ENCODE measurements at places on chromosomes 6 and 20.
A peak's percentile ranks its signal among the peaks of the same experiment; 100 is the strongest.

DNA sequence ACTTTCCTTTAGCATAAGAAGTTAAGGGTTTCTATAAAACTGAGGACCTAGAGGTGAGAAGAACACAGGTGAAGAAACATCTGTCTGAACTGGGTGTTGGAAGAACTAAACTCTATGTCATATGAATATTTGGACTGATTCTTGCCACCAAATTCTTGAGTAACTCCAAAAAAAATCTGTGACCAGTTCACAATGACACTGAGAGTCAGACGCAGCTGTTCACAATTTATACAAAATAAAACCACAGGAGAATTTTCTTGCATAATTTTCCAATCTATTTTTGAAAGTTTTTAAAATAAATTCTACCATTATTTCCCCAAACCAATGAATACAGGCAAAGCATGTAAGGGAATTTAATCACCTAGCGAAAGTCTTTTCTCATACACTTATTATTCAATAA lies 148.1 kb upstream of the TCF21 start:
- no peak for DNase-seq

DNA sequence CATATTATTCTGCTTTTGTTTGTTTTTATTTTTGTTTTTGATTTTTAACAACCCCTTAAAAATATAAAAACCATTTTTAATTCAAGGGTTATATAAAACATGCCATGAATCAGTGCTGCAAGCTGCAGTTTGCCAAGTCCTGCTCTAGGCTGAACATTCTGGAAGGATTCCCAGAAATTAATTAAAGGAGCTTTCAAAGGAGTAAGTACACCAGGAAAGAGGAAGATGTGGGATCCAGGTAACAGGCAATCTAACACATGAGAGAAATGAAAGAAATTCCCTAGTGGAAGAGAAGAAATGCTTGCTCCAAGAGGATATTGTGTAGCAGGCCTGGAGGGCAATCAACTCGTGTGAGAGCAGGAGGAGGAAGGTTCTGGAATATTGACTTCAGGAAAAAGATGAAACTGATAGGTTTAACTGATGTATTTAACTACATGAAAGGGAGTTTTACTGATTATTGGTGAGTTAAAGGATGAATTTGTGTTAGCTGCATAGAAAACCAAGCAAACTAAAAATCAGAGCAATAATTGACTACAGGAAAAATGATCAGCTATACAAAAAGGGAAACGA lies 146.0 kb upstream of the PHACTR1 start:
- DNase-seq = no peak

DNA sequence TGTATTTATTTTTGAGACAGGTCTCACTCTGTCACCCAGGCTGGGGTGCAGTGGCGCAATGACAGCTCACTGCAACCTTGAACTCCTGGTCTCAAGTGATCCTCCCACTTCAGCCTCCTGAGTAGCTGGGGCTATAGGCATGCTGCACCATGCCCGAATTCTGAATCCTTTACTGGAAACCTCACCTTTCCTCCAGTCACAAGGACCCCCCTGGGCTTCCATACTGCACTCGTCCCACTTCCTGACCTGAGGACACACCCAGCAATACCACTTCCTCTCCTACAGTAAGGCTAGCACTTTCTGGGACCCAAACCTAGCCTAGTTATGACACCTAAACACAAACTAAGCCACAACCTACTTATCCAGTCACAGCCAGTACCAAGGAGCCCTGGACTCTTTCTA lies 68.2 kb downstream of the FAM217A start:
- no peak for DNase-seq

DNA sequence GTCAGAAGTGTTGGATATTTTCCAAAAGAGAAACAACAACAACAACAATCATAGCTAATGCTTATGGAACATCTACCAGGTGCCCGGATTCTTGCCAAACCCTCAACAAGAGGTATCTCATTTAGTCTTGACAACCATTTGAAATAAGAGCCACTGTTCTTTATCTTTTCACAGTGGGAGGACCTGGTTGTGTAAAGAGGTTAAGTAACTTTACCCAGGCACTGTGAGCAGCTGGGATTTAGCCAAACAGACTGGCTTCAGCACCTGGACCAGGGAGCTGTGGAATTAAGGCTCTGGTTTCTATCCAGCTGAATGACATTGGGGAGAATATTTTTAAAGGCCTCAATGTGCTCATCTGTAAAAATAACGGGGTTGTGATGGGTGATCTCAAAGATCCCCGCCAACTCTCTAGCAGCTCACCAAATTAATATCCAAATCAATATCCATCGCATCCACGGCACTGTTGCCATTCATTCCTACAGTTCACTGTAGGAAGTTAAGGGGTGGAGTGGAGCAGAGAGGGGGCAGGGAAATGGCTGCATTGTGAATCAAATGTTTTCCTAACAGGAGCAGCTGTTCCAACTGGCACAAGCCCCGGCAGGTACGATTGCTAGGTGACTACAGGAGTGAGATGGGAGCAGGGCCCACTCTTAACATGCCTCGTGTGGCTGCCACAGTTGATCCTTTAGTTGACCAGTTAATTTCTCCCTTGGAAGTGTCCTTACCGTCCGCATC lies 61.8 kb downstream of the GCNT2 start:
- peak; percentile 70 for DNase-seq

GRCh38 chr20:10047427-10047826 lies 12.6 kb downstream of the ANKEF1 start:
- DNase-seq = no peak

- DNase-seq = no peak
Measured at GRCh38 chr6:96522465-96523009, 931 bp downstream of the UFL1 start.

GRCh38 chr20:16312998-16313397 lies 260.2 kb downstream of the KIF16B start:
- no peak for DNase-seq

DNA sequence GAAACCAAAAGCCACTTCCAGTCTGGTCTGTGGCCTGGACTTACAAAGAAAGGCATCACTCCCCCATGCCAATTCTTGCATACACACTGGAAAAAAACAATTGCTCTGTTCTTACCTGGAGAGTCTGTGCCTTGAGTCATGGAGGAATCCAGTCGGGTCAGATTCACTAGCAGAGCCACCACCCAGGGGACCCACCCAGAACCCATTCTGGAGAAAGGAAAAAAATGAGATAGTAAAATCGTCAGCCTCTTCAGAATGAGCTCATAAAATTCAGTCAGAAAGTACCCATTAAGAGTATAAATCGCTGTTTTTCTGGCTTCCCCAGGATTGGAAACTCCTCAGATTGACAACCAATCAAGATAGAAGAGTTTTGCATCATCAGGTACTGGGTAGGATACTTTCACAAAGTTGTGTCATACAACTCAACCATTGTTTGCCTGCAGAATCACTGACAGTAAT lies at the start of gene HLA-DOB:
Gene HLA-DOB, minus strand, starts transcription at position 257 of the 459 bp plus-strand sequence. Its CDS starts 51 bp downstream, at position 206.
- DNase-seq = no peak

GRCh38 chr20:53076668-53077067 lies 104.5 kb downstream of the TSHZ2 start:
- DNase-seq = no peak

DNA sequence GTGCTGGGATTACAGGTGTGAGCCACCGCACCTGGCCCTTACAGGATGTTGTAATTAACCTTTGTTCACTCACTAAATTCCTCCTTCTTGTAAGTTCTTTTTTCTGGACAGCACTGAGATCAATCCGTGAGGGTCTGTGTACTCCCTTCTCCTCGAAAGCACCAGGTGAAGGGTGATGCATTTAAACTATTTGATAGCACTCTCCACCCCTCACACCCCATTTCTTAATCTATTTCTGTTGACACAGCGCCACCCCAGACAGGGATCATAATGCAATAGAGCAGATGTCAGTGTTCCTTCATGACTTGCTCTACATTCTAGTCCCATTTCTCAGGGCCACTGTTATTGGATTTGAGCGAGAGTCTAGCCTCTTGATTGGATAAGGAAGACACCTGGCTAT lies 46.3 kb downstream of the PPP1R14C start:
- DNase-seq = no peak

DNA sequence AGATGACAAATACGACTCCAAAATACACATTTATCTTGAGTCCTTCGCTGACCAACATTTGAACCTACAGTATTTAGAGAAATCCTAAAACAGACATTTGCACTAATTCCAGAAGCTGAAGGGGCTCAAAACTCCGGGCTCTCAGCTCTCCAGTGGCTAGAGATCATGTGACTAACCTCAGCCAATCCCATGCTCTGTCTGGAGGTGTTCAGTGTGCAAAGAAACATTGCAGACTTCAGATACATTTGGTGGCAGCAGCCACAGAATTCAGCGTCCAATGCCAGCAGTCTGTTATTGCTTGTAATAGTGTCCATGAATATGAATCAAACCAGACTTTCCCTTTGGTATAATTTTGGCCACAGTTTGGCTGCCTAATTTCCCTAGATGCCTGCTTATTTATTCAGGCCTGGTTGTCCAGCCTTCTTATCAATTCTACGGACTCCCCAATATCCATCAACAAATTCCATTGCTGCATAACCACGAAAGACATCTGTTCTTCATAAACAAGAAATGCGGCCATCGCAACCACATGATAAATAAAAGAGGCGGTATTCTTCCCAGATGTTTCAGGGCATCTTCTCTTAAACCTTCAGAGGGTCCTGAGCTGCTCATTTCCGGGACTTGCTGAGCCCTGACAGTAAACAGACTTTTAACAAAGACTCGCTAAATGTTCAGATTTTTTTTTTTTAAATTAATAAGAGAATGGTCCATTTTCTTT lies 14.5 kb upstream of the CYP24A1 start:
- no peak for DNase-seq

- no peak for DNase-seq
Measured at GRCh38 chr6:12369781-12370262, 79.7 kb downstream of the EDN1 start.

GRCh38 chr6:45163952-45164766 lies 164.0 kb upstream of the RUNX2 start:
- no peak for DNase-seq

- DNase-seq = no peak
Measured at GRCh38 chr20:2320813-2321658, 25.2 kb downstream of the TGM3 start.

DNA sequence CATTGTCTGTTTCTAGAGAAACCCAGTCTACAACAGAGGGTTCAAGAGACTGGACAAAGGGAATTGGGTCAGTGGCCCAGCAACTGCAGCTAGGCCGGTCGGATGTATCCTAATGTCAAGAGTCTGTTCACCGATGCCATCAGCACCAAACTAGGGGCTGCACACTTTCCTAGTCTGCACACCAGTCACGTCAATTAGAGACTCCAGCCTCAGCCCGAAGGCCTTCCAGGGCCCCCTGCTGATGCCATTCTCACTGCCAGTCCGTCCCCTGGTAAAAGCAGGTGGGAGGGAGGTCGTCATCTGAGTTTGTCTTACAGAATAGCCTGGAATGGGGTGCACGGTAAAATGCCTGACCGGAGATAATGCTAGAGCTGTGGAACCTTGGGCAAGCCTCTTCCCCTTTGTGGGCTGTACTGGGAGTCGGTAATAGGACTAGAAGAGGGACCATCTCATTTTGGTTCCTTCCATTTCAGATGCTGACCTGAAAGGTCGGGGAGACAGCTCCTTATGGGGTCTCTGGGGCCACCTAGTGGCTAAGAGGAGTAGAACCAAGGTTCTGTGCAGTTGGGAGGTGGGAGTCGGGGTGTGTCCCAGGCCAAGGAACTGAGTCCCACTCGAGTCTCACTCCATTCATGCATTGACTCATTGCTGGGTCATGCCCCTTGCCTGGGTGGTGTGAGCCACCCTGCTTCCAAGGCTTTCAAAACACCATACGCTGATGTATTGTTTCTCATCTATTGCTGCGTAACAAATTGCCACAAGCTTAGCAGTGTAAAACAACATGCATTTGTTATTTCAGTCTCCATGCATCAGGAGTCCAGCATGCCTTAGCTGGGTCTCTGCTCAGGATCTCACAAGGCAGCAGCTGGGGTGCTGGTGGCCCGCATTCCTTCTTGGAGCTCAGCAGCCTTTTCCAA lies 5.1 kb downstream of the SOX12 start:
- DNase-seq = peak; percentile 61

DNA sequence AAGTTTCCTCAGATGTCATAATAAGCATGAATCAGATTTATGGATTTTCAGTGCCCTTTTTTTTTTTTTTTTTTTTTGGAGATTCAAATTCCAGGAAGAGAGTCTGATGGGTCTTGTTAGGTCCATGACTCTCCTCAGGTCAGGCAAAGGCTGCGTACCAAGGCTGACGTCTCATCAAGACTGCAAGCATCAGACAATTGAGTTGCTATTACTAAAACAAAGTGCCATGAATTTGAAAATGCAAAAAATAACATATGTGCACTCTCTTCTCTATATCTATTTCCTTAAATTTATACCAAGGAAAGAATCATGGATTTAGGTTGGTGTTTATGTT lies 134.7 kb downstream of the FAM83B start:
- no peak for DNase-seq

DNA sequence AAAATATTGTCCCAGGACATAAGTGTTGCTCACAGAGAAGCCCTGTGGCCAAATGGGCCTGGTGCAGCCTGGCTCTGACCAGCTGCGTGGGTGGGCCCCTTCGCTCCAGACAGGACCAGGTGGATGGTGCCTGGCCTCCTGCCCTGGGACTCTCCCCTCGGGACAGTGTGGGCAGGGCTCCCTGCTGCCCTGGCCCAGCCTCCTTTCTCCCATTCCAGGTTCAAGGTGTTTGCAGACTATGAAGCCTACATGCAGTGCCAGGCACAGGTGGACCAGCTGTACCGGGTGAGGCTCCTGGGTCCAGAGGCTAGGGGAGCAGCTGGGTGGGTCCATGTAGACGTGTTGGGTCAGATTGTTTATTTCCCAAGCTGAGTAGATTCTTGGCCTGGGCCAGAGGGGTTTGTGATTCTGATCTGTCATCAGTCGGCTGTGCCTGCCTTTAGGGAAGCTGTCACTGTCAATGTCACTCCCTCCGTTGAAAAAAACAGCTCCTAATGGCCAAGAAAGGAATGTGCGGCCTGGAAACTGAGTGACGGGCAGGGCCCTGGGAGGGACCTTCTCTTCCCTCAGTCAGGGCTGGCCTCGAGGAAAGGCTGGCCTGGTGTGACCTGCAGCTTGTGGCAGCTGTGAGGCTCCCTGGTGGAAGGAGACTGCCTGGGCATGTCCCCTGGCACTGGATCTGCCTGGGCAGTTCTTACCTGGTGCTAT lies 47.7 kb downstream of the PYGB start:
- no peak for DNase-seq

DNA sequence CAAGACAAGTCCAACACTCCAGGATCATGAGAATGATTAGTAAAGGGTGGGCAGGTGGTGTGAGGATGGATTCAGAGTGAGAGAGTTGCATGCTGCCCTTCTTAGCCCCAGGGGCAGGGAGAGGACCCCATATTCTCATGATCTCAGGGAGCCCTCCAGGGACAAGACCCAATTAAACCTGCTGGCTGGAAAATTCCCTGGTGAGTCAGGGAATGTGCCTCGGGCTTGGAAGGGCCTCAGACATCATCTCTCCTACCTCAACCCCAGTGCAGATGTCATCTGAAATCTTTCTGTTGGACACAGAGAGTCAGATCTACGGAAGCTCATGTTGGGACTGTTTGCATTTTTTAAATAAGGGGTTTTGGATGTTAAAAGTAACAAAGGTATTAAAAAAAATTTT lies 9.2 kb upstream of the SIRPD start:
- DNase-seq = no peak

- no peak for DNase-seq
Measured at GRCh38 chr20:23246717-23247664, 103.6 kb upstream of the NXT1 start.
